NCI-H446 treated with DMSO at 0.1 percent for 48 hours (cell line): ENCODE measurements at places on chromosomes 6 and 20.
A peak's percentile ranks its signal among the peaks of the same experiment; 100 is the strongest.

GRCh38 chr6:47187893-47188587, 121.7 kb downstream of the TNFRSF21 start:
- no peak for DNase-seq

- DNase-seq = no peak
Observed at GRCh38 chr6:17390276-17390675, 3.1 kb upstream of the CAP2 start.

- no peak for DNase-seq
Observed at GRCh38 chr6:169145991-169146501, 107.6 kb downstream of the THBS2 start.

DNA sequence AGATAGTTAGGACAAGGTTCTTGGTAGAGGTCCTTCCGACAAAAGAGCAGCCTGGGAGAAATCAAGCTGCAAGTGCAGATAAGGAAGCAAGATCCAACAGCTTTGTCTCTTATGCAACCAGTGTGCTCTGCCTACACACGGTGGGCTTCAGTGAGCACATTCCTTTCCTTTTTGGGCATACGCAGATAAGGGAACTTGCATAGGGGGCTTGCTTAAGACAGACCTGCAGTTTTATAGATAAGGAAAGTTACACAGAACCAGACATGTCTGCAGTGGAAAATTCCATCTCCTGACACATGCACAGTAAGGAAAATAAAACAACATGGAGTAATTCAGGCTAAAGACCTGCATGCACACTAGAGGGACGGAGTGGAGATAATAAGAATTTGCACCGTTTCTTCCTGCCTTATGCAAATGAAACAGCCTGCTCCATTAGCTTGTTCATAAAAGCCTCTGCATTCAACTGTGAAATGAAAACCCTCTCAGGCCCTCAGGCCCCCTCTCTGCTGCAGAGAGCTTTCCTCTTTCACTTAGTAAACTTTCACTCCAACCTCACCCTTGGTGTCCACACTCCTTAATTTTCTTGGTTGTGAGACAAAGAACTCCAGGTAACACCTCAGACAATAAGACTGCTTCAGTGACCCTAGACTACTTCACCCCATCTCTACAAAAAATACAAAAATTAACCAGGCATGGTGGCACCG, 97.5 kb upstream of the MYLIP start:
- no peak for DNase-seq

- no peak for DNase-seq
Observed at GRCh38 chr20:42531508-42531961, 658.2 kb downstream of the PTPRT start.

GRCh38 chr20:62617711-62618483, 24.4 kb upstream of the SLCO4A1 start:
- no peak for DNase-seq

DNA sequence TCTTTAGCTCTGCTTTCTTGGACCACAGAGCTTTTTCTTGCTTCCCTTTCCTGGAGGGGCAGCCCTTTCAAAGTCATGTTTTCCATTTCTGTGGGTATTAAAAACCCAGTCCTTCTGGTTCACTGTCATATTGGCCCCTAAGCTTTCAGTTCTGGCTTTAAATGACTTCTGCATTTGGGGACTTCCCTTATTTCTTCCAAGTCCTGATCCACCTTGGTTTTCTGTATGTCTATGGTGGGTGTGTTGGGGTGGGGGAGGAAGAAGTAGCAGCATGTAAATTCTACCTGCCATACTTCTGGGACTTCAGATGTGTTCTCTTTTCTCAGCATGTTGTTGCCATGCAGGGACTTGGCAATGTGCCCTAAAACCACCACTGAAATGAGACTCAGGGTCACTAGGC, 77.1 kb upstream of the EMILIN3 start:
- no peak for DNase-seq

- no peak for DNase-seq
Observed at GRCh38 chr6:48818052-48818412, 645.0 kb downstream of the MMUT start.

DNA sequence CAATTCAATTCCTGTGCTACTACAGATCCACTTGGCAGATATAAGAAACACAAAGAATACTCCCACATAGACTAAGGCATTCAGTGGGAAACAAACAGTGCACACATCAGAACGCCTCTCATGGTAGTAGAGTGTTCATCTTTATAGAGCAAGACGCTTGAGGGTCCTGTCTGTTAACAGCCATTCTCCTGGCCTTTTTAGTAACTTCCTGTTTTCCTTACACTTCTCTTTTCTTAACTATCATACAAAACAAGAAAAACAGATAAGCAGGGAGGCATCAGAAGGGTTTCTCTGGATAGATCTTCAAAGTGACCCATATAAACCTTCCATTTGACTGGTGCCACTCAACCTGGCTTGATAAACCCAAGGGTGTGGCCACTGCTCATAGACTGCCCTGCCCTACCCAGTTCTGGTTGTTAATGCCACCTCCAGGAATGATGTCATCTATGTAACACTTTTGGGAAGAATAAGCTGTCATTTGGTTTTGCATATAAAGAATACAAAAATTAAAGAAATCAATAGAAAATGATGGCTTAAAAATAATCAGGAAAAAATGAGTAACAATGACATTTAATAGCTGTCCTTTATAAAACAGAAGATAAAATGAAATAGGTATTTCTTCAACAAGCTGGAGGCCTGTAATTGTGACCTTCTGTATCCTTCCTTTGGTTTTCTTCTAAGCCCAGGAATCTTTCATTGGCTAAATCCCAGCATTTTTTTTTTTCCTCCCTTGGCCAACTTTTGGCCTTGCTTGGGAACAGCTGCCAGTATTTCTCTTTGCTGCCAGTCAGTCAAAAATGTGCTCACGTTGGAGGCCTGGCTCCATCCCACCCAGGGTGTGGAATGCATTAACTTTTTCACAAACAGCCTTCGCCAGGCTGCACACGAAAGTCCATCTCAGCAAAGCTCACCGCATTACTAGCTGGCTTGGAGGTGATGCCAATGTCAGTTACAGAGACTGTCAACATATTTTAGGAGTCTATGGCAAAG, 103.5 kb downstream of the GJA10 start:
- peak; percentile 92 for DNase-seq

- DNase-seq = no peak
Observed at GRCh38 chr20:15187612-15188011, 850.2 kb upstream of the FLRT3 start.

- DNase-seq = no peak
Observed at GRCh38 chr6:109772883-109773431, 81.9 kb downstream of the FIG4 start.

GRCh38 chr6:38103921-38104320, 284.4 kb downstream of the ZFAND3 start:
- no peak for DNase-seq

DNA sequence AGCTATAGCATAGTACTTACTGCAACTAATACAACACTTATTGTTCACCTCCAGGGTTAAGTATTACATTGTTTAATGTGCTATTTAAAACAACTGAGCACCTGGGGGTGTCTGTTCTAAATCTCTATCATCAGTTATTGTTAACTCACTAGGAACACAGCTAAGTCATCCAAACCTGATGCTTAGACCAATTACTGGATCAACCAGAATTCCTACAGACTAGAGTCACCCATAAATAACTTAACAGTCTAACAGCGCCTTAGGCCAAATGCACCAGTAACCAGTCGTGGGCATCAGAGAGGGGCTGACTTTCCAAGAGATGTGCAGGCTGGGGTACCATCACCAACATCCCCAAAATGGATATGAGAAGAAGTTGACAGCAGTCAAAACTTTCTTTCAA, 110.7 kb downstream of the ADTRP start:
- DNase-seq = no peak

DNA sequence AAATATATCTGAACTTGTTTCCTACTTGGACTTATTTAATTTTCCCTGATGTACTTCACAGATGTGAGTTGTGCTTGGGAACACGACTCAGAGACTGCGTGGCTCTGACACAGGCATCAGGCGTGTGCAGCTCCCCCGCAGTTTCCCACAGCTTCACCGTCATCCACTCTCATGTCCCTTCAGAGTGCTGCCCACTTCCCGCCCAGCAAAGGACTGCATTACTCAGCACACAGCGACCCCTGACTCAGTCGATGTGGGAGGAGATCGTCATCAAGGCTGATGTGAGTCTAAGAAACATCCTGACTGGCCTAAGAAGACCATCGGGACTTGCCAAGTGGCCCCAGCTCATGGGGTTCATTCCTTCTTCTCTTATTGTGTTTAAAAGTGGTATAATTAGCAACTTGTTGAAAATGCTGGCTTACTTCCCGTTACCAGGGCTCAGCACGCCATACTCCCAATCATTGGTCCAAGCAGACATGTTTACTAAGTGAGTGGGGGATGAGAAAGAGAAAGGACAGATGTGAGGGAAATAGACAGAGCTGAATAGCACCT, 539.4 kb upstream of the JARID2 start:
- peak; percentile 26 for DNase-seq

- no peak for DNase-seq
Observed at GRCh38 chr6:56664029-56664428, 21.3 kb upstream of the DST start.

DNA sequence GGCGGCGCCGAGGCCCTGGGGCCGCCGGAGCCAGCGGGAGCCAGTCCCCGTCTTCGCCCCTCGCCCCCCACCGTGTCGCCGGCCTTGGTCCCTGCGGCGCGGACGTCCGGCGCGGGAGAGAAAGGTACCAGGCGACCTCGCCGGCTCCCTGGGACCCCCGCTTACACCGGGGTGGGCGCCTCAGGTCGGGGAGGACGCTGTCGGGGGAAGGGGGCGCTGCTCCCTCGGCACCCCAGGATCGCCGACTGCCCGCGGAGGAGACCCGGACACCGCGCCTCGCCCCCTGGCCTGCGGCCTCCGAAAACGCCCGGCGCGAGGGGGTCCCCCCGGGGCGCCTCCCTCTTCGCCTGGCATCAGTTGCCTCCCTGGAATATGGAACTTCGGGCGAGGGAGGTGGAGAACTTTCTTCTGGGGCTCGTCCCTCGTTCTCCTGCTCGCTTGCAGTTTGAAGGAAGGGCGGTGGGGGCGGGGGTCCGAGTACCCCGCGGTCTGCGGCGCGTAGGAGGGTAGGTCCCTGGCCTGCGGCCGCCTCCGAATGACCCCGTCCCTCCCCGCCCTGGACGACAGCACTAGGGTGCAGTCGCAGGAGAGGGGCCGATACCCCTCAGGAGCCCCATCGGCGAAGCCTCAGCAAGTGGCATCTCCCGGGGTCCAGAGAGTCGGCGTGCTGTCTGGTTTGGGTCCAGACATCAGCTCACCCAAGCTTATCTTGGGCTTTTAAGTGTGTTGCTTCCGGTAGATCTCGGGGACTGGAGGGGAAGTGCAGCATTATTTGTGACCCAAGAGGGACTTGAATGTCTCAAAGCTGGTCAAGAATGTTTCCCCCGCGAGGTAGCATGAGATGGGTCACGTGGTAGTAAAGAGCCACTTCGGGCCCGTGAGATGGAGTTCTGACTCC, 549 bp downstream of the ANKRD6 start:
- DNase-seq = no peak

DNA sequence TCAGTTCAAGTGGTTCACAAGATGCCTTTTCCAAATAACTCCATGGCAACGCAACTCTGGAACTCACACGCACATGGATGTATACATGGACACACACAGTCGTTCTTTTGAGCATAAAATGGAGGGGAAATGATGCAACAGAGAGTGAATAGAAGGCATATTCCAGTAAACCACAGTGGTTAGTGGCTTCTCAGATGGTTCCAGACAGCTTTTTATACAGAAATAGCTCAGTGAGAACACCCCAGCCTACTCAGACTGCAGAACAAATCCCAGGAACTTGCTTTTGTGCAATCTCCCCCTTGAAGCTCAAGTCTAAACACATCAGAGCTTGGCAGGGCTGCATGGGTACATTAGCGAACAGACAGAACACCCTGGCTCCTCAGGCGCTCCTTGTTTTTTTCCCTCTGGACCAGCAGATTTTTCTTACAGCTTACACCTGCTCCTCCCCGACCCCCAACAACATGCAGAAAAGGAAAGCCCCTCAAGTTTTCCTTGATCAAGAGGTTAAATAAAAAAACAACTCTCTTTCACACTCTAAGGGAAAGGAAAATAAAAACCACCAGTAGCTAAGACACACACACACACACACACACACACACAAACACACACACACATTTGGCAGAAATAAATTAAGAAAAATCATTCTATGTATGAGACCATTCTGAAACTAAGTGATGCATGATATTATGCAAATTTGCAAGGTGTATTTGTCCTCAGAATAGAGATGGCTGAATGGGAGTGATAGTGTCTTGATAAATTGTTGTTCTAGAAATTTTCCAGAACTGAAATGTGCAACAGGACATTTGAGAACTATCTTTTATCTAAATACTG, 51.2 kb upstream of the RANBP9 start:
- DNase-seq = no peak

DNA sequence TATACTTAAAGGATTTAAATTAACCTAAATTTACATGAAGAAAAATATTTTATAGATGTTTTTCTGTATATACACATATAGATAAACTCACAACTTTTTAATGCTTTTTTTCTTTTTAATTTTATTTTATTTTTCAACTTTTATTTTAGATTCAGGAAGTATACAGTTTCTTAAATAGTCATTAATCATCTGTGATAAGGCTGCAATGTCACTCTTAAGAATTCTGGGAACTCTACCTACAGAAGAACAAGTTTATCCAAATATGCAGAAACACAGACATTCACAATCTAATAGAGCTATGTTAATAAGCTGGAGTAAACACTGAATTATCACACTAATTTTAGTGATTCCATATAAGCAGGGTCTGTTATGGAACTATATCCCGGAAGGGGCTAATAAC, 181.2 kb downstream of the TASP1 start:
- DNase-seq = no peak

DNA sequence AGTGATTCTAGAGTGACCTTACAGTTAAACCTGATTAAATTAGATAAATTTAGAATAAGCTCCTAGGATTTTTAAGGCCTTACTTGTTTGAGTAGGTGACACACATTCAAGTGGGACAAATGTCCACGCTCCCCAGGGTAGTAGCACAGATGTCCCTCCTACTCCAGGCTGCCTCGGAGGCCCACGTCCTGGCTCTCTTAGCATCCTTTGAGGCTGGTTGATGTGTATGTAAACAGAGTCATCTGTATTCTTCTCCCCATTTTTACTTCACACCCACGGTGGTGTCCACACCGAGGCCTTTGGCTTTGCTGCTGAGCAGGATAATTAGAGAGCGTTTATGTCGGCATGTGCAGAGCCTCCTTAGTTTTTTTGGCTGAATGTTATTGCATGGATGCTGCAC, 15.8 kb downstream of the ENTPD6 start:
- no peak for DNase-seq

- peak; percentile 79 for DNase-seq
Observed at GRCh38 chr6:36627801-36628246, 33.7 kb downstream of the SRSF3 start.

GRCh38 chr20:53569606-53570307, 23.9 kb downstream of the ZNF217 start:
- DNase-seq = no peak

GRCh38 chr6:72642435-72642834, 20.6 kb downstream of the KCNQ5 start:
- DNase-seq = no peak
